ENCODE measurements at places on chromosomes 2 and 18.

DNA sequence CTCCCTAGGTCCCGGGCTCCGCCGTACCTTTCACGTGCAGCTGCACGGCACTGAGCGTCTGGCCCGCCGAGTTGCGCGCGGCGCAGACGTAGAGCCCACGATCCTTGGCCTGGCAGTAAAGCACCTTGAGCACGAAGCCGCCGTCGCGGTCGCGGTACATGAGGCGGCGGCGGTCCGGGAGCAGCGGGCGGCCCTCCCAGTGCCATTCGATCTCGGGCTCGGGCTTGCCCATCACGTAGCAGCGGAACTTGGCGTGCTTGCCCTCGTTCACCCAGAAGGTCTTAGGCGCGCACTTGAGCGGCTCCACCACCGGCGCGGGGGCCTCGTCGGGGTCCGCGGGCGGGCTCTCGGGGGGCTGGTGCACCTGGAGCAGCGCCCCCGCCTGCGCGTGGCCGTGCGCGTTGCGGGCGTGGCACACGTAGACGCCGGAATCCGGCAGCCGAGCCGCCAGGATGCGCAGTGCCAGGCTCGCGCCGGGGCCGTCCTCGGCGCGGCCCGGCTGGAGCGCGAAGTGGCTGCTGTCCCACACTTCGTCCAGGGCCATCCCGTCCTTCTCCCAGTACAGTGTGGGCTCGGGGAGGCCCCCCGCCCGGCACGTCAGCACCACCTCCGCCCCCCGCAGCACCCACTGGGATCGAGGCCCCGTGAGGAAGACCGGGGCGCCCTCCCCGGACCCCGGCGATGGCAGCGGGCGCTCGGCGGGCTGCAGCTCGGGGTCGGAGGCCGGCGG, 980 bp downstream of the OBSL1 start:
- no peak for DNase-seq

- DNase-seq = no peak
Observed at GRCh38 chr2:84708442-84708841, 172.4 kb downstream of the TRABD2A start.

DNA sequence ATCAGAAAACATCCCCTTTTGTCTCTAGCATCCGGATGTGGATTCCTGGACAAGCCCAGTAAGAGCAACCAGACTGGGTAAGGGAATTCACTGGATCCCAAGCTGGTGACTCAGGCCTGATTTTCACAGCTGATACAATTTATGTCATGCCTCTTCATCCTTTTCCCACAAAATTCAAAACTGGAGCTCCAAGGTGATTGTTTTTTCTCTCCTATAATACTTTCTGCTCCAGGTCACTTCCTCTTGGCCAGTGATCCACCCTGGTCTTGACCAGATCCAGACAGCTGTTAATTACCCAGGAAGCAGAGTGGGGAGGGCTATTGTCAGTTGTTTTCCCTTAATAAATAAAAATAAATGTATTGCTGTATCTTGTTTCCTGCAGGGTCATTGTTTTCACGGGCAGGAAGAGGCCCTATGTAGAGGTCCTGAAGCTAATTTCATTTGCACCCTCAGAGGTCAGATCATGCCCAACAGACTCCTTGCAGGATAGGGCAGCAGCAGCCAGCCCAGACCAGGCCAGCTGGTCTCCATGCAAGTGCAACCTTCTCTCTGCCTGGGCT, 57.6 kb downstream of the EVA1A start:
- no peak for DNase-seq

DNA sequence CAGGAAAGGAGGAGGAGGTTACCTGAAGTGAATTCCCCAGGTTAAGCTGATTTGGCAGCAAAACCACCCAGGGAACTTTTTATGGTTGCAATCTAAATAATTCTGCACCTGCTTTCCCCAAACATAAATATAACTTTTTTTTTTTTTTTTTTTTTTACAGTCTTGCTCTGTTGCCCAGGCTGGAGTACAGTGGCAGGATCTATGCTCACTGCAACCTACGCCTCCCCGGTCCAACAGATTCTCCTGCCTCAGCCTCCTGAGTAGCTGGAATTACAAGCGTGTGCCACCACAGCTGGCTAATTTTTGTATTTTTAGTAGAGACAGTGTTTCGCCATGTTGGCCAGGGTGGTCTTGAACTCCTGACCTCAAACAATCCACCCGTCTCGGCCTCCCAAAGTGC, 16.1 kb upstream of the PPP1CB start:
- no peak for DNase-seq

DNA sequence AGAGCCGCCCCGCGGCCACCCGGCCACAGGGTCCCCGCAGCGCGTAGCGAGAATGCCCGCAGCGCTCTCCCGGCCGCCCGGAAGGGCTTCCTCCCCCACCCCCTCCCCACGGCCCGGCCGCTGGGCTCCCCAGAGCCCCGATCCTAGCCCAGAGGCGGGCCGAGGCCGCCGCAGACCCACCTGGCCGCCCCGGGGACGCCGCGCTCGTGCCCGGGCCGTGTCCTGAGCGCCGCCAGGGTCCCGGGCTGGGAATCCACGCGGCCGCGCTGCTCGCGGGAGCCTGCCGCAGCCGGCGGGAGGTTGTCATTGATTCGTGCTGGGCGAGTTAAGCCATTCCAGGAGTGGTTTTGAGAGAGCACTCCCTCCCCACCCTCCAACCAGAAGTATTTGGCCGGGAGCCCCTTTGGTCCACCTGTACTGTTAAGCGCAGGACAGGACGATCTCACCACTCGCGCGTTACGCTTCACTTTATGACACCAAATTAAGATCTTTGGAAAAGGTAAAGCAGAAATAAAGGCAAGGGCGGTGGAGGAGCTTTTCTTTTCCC, 206.4 kb upstream of the SMAD2 start:
- DNase-seq = no peak

GRCh38 chr2:3184167-3184566, 193.5 kb downstream of the EIPR1 start:
- no peak for DNase-seq

DNA sequence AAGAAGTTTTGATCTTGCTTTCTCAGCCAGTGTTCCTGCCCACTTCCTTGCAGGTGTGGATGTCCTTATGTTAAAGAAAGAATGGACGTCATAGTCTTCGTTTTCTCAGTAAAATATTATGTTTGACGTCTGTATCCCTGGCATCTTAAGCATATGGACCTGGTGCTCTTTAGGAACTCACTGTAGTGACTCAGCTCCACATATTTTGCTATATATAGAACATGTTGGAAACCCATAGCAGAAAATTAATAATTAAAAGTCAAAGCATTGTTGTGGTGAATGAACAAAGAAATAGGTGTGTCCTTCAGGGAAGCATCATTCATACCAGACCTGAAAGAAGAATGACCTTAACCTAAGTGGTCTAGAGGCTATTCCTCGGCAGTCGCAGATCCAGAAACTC, 196.1 kb downstream of the MCFD2 start:
- DNase-seq = no peak

DNA sequence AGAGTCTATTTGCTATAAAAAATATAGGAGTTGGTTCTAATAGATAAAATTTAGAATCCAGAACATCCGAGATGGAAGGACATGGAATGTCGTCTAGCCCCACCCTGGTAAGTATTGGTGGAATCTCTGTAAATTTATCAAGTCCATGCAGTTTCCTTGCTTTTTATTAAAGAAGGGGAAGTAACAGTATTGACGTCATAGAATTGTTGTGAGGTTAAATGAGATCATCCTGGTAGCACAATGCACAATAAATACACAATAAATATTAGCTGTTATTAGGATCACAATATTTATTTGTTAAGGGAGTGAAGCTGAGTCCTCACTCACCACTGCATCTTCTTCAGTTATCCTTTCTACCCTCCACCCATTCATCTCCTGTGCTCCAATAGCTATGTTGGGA, 16.7 kb upstream of the TMEM177 start:
- DNase-seq = no peak

DNA sequence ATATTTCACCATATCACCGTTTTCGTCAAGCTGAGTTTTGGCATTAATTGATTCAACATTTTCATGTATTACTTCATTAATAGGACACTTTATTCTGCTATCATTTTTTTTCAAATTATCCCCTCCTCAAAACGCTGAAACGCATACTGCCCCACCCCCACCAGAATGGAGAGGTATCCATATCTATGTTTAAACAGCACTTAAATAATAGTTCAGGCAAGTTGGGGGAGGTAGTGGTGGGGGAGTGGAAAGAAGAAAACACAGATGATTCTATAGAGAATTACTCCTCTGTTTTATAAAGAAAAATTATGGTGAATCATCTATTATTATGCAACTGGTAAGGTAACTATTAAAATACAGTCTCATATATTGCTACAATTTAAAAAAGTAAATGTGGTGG, 314.4 kb upstream of the ZEB2 start:
- DNase-seq = no peak

GRCh38 chr2:16263241-16263890, 323.0 kb downstream of the MYCN start:
- no peak for DNase-seq

DNA sequence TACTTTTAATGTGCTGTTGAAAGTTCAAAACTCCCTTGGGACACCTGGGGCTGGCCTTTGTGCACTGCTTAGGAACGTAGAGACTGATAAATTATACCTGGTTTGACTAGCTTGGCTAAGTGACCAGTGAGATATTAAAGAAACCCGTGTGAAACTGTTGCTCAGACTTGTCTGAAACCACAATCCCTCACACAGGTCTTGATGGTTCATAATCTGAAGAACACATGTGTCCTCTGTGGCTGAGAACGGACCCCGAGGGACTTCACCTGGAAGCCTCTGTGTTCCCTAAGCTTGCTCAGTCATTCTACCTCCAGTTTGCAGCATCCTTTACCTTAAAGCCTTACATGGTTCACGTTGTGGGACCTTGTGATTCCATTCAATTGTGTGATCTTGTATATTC, 218.8 kb downstream of the CBLN2 start:
- DNase-seq = no peak

GRCh38 chr2:78029392-78029995, 507.3 kb upstream of the LRRTM4 start:
- DNase-seq = no peak

DNA sequence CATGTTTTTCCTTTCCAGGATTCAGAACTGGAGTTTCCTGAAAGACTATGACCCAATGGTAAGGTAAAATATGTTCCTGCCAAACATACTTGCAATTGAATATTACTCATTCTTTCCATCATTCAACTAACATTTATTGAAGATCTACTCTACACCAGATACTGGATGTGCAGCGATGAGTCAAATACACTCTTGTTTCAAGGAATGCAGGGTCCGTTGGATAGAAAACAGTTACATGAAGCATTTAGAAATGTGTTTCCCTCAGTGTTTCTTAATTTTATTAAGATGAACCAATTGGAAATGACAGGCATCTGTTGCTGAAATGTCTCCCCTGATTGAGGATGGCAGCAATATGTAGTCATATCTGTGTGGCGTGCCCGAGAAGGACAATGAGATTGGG, 14.8 kb upstream of the SLC66A3 start:
- DNase-seq = no peak

DNA sequence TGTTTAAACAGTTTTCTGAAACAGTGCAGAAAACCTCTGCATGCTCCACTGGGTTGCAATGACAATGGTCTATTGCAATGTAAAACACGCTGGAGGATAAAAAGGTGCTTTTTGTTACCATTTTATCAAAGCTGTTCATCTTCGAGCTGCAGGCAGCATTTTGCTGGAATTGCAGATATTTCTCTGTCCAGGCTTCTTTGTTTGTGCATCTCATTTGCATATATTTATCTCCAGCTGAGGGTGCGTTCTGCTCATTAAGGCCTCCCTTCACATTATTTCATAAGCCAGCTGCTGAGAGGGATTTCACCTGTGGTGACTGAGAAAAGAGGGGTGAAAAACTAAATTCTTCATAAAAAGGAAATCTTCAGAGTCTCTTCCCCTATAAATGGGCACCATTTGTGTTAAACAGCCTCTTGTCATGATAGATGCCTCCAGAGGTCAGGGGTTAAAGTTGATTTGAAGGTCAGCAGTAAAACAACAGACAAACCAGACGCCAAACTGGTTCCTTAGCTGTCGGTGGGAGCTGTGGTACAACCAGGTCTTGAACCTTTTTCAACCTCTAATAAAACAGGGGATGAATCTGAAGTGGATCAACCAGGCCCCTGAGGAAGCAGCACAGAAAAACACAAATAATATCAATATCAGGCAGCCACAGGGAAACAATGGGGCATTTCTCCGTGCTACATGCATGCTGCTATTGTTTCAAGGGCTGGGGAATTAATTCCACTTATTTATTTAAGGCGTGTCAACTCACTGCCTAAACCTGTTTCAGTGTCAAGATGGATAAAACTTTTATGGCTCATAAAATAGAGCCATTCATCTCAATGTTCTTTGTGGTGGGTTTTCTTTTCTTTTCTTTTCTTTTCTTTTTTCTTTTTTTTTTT, 265.1 kb downstream of the MEIS1 start:
- no peak for DNase-seq

DNA sequence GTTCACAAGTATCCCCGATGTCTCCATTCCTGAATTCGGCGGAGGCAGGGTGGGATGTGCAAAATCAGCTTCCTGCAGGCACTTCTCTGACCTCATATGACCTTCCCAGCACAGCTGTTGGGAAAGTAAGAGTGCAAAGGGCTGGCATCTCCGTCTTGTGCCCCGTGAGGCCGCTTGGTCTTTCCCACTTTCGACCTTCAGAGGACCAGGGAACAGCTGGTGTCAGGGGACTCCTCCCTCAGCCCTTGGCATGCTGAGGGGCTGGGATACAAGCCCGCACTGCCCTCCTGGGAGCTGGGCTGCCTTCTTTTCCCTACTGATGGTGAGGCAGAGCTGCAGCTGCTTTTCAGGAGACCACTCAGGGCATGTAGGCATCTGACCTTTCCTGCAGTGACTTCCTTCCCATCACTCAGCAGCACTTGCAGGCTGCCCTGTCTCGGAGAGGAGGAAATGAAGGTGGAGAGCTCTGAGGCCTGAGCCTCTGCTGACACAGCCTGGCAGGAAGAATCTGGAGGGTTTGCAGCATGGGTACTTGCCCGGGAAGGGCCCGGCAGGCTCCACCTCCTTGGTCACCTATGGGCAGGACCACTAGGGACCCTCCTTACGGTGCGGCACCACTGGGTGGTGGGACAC, 277.2 kb upstream of the HS6ST1 start:
- no peak for DNase-seq

DNA sequence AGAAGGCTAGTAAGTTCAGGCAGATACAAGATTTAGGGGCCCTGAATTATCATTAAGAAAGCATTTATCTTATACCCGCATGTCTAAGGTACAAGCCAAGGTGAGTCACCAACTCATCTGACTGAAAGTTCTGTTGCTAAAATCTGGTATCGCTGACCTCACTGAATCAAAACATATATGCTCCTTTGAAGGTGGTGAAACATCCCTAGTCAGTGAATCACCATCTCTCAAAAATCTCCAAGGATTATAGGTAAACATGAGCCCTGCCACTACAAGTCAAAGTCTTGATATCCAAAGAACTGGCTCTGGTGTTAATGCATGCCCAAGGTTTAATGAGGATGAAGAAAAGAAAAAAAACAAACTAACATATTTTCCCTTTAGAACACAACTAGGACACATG, 43.5 kb downstream of the IRS1 start:
- DNase-seq = no peak

GRCh38 chr2:221943076-221943810, 355.6 kb downstream of the PAX3 start:
- DNase-seq = no peak

GRCh38 chr2:54084600-54084999, 30.8 kb upstream of the ACYP2 start:
- DNase-seq = no peak
